Aorta (tissue), 5 donors: ENCODE measurements at places on chromosomes 12 and 14.

- DNase-seq = no peak
These were observed 4.3 kb downstream of the RIMBP2 start for GRCh38 chr12:130711756-130712155.

DNA sequence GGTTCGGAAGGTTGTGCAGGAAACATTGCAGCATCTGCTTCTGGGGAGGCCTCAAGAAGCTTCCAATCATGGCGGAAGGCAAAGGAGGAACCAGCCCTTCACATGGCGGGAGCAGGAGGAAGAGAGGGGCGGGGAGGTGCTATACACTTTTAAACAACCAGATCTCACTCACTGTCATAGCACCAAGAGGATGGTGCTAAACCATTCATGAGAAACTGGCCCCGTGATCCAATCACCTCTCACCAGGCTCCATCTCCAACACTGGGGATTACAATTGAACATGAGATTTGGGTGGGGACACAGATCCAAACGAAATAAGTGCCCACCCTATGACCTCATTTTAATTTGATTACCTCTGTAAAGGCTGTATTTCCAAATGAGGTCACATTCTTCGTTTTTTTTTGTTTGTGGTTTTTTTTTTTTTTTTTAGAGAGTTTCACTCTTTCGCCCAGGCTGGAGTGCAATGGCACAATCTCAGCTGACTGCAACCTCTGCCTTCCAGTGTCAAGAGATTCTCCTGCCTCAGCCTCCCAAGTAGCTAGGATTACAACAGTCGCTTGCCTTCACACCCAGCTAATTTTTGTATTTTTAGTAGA, 11.4 kb upstream of the ORAI1 start:
- DNase-seq = no peak

- no peak for DNase-seq
These were observed 214.3 kb downstream of the DPF3 start for GRCh38 chr14:72679536-72680151.

GRCh38 chr12:50192908-50193307, 25.7 kb upstream of the CERS5 start:
- DNase-seq = no peak

GRCh38 chr12:117437516-117438255, 76.3 kb upstream of the NOS1 start:
- no peak for DNase-seq

DNA sequence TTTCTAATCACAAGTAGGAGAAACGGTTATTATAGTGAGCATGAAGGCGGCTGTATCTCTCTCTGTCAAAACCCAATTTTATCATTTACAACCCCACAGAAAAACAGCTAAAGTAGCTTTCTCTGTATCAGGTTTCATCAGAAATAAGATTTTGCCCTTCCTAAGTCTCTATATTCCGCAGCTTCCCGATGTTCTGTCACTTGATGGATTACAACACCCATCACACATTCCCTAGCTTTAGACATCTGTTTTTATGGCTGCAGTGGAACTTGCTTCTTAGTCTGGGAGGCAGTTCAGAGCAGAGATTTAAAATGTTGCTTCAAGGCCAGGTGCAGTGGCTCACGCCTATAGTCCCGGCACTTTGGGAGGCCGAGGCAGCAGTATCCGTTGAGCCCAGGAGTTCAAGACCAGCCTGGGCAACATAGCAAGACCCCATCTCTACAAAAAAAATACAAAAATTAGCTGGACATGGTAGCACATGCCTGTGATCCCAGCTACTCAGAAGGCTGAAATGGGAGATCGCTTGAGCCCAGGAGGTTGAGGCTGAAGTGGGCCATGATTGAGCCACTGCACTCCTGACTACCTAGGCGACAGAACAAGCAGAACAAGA, 27.6 kb upstream of the FOXN3 start:
- DNase-seq = no peak

DNA sequence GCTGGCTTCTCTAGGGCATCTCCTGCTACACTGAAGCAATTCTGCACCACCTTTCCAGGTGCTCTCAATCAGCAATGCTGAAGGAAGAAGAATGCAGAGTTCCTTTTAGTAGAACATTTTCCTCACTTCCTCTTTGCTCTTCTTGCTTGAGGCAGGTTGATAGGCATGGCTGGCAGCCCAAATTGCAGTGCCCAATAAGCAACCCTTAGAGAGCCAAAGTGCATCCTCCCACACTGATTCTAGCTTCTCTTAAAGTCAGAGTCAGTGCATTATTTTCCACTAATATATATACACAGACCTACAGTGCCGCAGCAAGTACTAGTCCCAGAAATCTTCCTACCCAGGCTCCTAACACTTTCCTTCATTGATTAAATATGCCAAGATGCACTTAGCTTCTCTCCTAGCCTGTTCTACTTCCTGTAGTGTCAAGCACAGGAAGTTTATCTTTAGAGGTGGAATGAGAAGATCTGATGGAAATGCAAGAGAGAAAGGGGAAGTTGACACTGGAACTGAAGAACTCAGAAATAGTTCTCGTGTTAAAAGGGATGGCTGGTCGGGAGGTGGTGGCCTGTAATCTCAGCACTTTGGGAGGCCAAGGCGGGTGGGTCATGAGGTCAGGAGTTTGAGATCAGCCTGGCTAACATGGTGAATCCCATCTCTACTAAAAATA, 132.7 kb downstream of the SSPN start:
- DNase-seq = no peak

- DNase-seq = no peak
These were observed 169.9 kb downstream of the KTN1 start for GRCh38 chr14:55749946-55750345.

DNA sequence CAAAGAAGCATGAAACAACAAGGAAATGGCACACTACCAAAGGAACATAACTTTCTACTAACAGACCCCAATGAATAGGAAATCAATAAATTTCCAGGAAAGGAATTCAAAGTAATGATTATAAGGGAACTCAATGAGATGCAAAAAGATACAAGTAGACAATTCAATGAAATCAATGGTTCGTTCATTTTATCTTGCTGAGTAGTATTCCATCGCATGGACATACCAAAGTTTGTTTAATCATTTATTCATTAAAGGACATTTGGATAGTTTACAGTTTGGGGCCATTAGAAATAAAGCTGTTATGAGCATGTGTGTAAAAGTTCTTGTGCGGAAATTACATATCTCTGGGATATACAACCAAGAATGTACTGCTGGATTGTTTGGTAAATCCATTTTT, 35.0 kb upstream of the LYZ start:
- no peak for DNase-seq

DNA sequence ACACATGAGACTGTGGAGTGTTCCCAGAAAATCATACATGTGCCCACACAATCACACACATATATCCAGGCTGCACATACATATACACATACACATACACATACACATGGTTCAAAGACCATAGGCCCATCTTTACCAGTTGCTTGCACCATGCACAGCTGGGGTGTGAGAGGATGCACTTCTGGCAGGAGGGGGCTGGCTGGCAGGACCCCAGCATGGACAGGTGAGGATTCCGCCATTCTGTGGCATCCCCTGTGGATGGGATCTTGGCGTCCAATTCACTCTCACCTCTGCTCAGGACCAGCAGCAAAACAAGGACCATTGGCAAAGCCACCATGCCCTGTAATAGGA, 7.0 kb downstream of the ITGB7 start:
- DNase-seq = peak; percentile 42

GRCh38 chr12:6784296-6784695, 5.0 kb upstream of the CD4 start:
- DNase-seq = no peak

DNA sequence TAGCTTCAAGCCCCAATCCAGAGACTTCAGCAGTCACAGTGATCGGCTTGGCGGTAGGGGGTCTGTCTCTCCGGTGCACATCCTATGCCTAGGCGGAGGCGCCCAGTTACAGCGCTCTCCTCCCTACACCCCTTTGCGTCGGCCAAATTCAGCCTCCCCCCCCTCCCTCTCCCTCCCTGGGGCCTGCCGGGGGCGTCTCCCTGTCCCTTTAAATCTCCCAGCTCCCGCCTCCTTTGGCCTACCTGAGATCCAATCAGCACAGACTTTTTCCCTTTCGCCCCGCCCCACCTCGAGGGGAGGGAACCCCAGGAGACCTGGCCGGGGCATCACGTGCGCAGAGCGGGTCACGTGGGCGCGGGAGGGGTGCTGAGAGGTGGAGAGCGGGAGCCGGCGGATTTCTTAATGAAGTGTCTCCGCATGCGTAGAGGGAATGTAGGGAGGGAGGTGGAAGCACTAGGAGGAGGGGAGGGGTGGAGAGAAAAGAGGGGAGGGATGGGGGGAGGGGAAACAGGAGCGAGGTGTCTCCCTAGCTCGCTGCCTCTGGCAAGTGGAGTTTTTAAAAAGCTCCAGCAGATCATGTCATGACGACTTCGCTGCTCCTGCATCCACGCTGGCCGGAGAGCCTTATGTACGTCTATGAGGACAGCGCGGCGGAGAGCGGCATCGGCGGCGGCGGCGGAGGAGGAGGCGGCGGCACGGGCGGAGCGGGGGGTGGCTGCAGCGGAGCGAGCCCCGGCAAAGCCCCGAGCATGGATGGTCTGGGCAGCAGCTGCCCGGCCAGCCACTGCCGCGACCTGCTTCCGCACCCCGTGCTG, at the start of gene HOXC13:
Gene HOXC13 (plus strand): TSS at position 506 of the 815 bp plus-strand sequence. CDS start 76 bp downstream, at position 582.
- peak; percentile 91 for DNase-seq

- DNase-seq = no peak
These were observed 38.9 kb downstream of the FOXN3 start for GRCh38 chr14:89378119-89378518.
